ENCODE measurements at places on chromosomes 2 and 18.

- DNase-seq, result no peak
Measured at GRCh38 chr2:128028668-128029054, 802 bp upstream of the SAP130 start.

DNA sequence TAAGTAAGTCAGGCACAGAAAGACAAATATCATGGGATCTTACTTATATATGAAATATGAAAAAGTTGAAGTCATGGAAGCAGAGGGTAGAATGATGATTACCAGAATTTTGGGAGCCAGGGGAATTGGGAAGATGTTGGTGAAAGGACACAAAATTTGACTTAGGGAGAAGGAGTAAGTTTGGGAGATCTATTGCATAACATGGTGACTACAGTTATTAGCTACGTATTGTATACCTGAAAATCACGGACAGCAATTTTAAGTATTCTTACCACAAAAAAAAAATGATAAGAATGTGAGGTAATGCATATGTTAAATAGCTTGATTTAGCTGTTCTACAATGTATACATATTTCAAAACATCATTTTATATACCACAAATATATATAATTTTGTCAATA lies 94.2 kb upstream of the COL5A2 start:
- DNase-seq, result no peak

GRCh38 chr2:223532712-223533111 lies 69.4 kb downstream of the SCG2 start:
- DNase-seq, result no peak

DNA sequence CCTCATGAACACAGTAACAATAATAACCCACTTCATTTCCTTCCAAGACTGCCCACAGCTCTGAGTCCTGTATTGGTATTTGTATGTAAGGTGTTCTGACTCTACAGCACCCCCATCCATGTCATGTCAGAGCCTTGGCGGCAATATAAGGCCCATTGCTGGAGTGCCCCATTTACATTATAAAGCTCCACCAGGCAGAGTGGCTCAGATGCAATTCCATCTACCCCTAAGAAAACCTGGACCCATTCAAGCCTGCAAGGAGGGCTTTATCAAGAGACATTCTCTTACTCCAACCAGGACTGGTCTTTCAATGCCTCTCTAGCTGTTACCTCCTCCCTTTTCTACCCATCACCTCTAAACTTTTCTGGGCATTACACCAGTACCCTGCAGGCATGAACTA lies 101.6 kb downstream of the ANTXR1 start:
- DNase-seq, result no peak

DNA sequence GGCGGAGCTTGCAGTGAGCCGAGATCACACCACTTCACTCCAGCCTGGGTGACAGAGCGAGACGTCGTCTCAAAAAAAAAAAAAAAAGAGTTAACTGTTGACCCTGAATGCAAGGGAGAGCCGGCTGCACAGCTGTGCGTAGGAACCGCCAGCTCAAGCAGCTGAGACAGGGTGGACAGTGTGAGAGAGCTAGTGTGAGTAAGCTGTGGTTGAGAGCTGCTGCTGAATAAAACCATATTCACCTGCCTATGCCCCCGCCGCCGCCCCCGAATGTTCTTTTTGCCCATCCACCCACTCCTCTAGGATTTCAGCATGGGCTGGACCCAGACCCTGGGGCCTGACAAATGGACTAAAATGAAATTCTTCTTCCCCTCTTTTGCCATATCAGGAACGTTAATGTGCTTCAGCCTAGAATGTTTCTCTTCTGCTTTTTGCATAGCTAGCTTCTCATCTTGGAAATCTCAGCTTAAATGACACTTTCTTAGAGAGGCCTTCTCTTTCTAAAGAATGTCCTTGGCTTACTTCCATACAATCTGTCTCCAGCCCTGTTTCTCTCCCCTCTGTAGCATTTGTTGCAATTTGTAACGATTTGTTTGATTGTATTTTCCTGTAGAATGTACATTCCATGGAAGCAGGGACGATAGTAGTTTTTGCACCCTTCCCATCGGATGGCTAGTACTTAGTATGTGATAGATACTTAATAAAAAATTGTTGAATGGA lies 142.7 kb downstream of the KLHL14 start:
- DNase-seq, result no peak

DNA sequence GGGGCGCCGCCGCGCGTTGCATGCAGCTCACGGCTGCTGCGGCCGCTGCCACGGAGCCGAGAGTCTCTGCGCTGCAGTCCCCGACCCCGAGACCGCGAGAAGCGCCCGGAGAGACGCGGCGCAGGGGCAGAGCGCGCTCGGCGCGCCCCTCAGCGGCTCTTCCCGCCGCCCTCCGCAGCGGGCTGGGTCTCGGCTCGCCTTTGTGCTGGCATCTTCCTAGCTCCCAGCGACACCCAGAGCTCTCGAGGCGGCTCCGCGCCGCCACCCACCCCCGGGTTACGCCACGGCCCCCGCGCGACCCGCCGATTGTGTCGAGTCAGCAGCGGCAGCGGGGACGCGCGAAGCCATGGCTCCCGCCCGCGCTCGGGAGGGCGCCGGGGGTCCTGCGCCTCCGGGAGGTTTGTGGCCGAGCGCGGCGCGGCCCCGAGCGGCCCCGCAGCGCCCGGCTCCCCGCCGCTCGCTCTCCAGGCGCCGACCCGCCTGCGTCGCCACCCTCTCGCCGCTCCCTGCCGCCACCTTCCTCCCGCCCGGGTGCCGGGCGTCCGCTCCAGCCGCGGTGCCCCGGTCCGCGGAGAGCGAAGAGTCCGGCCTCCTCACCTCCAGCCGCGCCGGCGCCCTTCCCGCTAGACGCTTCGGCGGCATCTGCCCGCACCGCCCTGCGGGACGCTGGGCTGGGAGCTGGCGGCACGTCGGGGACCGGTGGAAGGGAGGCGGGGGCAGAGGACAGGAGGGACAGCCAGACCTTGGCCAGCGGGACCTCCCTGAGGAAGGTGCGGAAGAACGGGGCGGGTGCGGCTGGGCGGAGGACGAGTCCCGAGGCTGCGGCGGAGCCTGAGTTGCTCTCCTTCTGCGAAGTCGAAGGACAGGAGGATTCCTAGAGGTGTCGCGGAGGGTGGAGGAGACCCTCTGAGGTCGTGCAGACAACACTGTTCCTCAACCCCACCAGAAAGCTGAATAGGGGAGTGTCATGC lies 46.3 kb upstream of the CCDC150 start:
- DNase-seq, result no peak

DNA sequence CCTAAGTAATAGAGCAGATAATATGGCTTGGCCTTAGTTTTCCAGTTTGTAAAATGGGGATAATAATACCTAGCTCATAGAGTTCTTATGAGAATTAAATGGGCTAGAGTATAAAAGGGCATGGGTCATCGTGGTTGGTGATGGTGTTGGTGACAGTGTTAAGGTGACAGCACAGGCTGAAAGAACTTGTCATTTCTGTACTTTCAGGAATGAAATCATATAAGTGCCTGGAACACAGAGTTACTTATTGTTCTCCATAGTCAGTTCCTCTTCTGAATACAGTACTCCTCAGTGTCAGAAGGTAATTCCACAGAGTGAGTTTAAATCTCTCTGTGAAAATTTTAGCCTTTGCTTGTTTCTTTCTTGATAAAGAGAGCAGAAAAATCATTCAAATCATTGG lies 42.4 kb downstream of the KIF5C start:
- no peak for DNase-seq

- DNase-seq, result no peak
Measured at GRCh38 chr2:98726205-98726604, 4.7 kb downstream of the MGAT4A start.

- no peak for DNase-seq
Measured at GRCh38 chr2:109482361-109482861, 131.4 kb downstream of the SEPTIN10 start.

- no peak for DNase-seq
Measured at GRCh38 chr2:227785293-227785692, 28.3 kb upstream of the CCL20 start.

- peak; percentile 26 for DNase-seq
Measured at GRCh38 chr18:74633652-74634352, 36.1 kb downstream of the ZNF407 start.

DNA sequence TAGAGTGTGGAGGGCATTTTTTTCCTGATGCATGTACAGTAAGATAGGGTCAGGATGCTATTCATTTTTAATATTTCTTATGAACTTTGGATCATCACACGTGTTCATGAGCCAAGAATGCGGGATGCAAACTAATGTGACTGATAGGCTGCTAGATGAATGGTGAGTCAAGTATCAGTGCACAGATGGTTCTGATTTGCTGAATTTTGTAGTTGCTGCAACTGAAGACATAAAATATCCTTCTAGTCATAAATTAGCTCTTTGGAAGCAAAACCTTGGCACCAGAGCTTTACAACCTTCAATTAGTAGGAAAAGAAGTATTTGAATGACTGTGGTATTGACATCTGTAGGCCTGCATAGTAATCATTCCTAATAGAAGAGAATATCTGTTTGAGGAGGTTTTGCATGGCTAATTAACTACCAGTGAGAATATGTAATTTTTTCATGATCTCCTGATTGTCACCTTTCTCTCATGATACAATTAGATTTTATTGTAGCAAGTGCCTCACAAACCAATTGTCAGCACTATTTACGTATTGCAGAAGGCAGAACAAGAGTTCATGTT lies 94.0 kb downstream of the VRK2 start:
- DNase-seq, result no peak

DNA sequence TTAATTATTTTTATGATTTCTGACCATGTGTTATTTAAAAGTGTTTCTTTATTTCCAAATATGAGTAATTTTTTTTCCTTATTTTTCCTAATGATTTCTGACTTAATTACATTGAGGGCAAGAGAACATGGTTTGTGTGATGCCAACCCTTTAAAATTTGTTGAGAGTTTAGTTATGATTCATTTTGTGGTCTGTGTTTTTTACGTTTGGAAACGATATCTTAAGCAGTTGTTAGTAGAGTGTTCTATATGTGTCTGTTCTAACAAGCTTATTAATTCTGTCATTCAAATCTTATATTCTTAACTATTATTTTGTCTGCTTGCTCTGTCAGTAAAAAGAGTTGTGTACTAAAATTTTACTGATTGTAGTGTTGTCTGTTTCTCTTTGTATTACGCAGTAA lies 15.0 kb downstream of the NAB1 start:
- no peak for DNase-seq

- DNase-seq, result no peak
Measured at GRCh38 chr2:236871500-236872001, 214.1 kb upstream of the COPS8 start.

GRCh38 chr2:121491518-121491917 lies 39.2 kb upstream of the RNU4ATAC start:
- no peak for DNase-seq

GRCh38 chr2:174180165-174180724 lies 68.1 kb downstream of the OLA1 start:
- no peak for DNase-seq

DNA sequence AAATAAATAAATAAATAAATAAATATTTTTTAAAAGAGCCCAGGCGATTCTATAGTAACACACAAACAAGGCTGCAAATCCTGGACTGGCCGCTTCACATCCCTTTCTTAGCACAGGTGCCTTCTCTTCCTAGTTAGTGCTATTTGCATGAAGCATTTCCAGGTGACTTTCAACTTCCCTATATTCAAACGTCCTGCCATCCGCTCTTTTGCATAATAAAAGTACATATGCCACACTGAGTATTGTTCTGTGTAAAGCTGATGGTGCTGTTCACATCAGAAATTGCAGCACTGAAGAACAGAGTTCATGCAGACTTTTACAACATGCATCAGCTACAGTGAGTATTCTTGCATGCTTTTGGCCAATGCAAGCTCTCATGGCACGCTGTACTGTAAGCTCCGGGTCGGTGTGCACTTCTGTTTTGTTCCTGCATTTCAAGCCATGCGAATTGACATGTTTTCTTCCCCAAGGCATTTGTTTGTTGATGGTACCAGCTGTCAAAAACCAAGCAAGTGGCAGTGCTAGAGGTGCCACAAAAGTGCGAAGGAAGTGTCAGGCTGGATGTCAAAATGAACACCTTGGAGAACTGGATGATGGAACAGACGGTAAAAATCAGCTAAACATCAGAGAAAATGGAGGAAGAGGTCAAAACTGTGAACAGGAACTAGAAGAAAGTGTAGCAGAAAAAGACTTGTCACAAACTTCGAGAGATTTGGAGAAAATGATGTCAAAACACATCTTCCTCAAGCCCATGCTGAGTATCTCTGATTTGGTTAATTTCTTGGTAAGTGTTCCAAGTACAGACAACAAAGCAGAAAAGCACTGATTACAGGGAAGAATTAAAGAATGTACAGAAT lies 25.5 kb upstream of the CEP68 start:
- DNase-seq, result no peak

- no peak for DNase-seq
Measured at GRCh38 chr2:196992466-196992865, 66.0 kb upstream of the PGAP1 start.

GRCh38 chr2:54606393-54606958 lies 117.0 kb upstream of the EML6 start:
- DNase-seq, result no peak

DNA sequence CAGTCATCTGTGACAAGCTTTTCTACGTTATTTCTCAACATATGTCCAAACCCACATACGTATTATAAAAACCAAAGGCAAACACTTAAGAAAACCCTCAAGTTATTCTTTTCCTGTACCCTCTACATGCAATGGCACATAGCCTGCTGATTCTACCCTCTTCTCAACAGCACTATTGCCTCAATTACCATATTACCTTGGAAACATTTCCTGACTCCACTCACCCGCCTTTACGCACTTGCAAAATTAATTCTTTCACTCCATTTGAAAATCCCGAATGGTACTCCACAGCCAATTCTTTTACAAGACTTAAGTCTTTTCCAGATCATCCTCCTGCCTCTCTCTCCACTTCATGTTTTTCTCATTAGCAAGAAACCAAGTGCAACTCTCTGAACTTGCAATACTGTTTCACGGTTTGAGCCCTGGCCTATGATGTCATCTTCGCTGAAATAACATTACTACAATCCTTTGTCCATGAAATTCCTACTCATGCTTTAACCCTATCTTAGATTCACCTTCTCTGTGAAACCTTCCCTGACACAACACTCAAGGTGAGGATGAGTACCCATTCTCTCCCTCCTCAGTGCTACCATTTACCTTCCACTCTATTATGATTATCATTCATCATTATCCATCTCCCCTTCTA lies 29.0 kb downstream of the SESTD1 start:
- no peak for DNase-seq

- no peak for DNase-seq
Measured at GRCh38 chr2:106284691-106285202, 90.6 kb upstream of the UXS1 start.

GRCh38 chr2:15588329-15588919 lies 3.2 kb upstream of the DDX1 start:
- DNase-seq, result peak; percentile 67

DNA sequence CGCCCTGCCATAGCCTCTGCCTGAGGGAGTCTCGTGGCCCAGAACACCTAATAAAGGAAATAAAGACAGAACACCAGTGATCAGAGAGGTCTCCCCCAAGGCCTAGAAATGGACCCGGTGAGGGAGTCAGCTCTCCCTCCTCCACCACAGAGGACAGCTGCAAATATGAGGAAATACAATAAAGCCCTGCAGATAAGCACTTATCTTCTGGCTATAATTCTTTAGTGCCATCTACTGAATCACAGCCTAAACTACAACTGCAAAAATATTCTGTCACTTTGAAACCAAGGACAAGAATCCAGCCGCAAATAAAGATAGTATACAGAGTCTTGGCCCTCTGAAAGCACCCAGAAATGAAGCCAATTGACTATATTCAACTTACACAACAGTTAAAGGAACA lies 42.4 kb upstream of the TACR1 start:
- DNase-seq, result no peak

GRCh38 chr2:47334356-47335136 lies 68.4 kb upstream of the MSH2 start:
- no peak for DNase-seq

- no peak for DNase-seq
Measured at GRCh38 chr2:196591621-196592022, 47.9 kb upstream of the CCDC150 start.

- no peak for DNase-seq
Measured at GRCh38 chr2:8662239-8662879, 19.5 kb upstream of the ID2 start.

Measured in hematopoietic multipotent progenitor cell (in vitro differentiated cells).